ENCODE measurements at places on chromosomes 7 and 10. TPM values are rescaled to one million over a fixed set of nuclear protein-coding genes. Genes with fewer than 3 reads are reported as not detected.
A peak's percentile ranks its signal among the peaks of the same experiment; 100 is the strongest.

DNA sequence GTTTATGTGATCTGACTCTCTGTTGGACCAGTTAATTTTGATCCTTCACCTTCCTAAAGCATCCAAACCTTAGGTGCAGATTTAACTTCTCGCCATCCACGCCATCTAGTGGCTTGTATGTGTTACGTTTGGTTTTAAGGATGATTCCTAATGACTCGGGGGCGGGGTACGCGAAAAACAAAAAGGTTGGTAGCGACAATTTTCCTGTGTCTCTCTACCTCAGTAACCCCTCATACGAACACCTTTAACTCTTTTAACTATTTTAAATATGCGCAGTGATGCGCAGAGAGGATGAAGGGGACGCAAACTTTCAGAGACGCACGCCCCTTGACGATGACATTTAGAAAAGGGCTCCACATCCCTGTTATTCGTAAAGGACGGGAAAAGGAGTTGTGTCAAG is 714 bp upstream of the KCND2 start:
- no peak for DNase-seq

DNA sequence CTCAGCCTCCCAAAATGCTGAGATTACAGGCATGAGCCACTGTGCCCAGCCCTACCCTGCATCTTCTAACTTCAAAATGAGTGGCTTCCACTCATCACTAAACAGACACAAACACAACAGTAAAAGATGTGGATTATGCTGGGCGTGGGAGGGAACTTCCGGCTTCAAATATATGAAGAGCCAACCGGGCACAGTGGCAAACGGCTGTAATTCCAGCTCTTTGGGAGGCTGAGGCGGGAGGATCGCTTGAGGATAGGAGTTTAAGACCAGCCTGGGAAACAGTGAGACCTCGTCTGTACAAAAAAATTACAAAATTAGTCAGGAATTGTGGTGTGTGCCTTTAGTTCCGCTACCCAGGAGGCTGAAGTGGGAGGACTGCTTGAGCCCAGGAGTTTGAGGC is 92.2 kb upstream of the GNA12 start:
- peak; percentile 13 for DNase-seq

GRCh38 chr7:27094304-27095049 is 1.3 kb downstream of the HOXA1 start:
- no peak for DNase-seq

DNA sequence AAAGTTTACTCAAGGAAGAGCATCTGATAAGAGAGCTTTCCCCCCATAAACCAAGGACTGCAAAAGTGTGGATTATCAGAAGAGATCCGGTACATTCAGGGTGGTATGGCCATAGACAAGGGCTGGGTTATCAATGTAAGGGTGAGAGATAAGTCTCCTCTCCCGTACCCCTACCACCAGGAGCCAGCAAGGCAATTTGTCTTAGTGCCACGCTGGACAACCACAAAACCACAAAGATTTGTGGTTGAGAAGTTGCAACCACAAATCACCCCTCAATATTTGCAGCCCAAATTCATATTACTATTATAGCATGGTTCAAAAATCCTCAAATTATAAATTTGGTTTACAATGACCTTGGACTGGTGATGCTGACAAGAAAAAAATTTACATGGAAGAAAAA is 2.3 kb upstream of the ZSCAN25 start:
- no peak for DNase-seq

DNA sequence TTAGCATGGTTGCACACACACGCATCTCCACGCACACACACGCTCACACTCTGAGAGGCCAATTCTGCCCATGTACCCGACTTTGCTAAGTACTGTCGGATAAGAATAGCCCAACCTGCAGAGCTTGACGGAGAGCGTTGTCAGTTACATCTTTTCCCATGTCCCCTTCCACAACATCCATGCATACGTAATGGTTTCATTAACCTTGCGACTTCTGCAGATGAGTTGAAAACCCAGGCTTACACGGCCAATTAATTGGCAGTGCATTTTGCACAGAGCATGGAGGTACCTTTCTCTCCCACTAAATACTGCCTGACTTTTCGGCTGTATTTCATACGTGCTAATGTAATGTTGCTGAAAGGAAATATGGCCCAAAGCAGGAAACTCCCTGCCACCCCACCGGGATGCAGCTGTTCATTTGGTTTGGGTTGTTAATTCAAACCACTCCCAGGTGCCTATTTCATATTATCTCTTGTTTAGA is 291.2 kb upstream of the HABP2 start:
- no peak for DNase-seq

The TMEM236 gene
- total RNA-seq = 2.8 TPM

The HABP2 gene
- 0.24 TPM for total RNA-seq

- no peak for DNase-seq
These were observed 348.5 kb downstream of the TCERG1L start for GRCh38 chr10:130963052-130963393.

The AKR1D1 gene
- not detected for total RNA-seq

The ANKRD22 gene
- total RNA-seq = 5.1 TPM

- no peak for DNase-seq
These were observed 787.4 kb upstream of the C7orf33 start for GRCh38 chr7:147803151-147803550.

The KAZALD1 gene
- 12.0 TPM for total RNA-seq

DNA sequence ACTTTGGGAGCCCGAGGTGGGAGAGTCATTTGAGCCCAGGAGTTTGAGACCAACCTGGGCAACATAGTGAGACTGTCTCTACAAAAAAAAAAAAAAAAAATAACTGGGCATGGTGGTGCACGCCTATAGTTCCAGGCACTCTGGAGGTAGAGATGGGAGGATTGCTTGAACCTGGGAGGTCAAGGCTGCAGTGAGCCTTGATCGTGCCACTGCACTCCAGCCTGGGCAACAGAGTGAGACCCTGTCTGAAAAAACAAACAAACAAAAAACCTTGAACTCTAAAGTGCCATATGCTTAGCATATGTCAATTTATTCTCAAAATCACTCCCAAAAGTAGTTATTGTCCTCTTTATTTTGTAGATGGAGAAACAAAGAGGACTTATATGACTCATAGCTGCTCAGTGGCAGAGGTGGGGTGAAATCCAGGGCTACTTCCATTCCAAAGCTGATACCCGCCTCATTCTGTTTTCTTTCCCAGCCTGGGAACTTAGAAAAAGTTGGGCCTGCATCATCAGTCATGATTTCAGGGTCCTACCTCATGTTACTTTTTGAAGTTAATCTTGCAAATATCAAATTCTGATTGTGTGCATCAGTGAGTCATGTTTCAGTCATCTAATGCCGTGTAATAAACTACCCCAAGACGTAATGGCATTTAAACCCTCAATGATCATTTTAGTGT is 13.3 kb downstream of the DHTKD1 start:
- DNase-seq = no peak

DNA sequence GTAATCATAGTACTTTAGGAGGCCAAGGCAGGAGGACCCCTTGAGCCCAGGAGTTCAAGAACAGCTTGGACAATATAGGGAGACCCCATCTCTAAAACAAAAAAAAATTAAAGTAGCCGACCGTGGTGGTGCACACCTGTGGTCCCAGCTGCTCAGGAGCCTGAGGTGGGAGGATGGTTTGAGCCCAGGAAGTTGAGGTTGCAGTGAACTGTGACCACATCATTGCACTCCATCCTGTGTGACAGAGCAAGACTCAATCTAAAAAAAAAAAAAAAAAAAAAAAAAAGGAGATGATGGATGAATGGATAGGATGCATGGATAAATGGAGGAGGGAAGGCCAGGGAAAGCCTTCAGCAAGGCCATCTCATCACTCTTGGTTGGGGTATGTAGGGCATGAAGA is 33.4 kb upstream of the BMPR1A start:
- DNase-seq = no peak

DNA sequence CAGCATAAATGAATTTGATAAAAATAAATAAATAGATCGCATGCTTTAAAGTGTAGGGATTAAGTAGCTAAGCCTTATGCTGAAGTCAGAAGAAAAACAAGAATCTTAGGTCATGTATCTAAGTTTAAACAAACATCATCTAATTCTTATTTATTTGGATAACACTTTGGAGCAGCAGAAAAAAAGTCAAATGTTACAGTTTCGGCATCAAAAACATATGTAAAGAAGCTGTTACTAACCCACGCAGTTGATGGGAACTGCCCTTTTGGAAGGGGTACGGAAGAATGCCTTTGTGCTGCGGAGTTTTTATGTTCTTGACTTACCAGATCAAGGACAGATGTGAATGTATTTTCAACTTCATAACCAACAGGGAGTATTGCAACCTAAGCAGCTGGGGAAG is 37.3 kb upstream of the HABP2 start:
- no peak for DNase-seq

DNA sequence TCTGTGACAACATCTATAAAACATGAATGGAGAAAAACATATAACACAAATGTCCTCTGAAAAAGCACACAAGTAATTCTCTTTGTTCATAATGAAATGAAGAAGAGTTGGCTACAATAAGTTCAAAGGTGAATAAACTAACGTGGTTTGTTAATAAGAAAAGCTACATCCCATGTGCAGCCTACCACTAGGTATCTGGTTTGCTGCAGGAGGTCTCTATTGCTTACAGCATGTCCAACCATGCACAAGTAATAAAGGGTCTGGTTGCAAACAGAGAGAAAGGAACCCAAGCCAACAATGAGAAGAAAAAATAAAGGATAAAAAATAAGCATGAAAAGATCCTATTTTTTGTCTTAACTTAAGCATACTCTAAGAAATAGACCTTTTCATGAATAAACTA is 139.2 kb downstream of the CHCHD3 start:
- DNase-seq = no peak

DNA sequence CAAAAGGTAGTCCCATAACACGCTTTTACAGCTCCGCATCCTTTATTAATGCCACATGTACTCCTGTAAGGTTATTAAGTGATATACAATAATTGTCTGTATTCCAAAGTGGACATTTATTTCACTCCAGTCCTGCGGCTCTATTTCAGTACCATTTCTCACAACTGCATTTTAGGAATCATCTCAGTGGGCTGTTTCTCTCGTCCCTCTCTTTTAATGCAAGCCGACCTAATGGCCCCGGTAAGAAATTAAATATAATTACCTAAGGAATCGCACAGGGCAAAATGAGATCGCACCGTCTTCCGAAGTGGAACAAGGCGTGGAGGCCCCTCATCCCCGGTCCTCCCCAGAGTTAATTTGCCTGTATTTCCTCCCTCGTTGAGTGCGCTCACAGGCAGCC is 216.5 kb downstream of the RAB11FIP2 start:
- no peak for DNase-seq

GRCh38 chr7:99459087-99459486 is 6.9 kb downstream of the ATP5MF start:
- no peak for DNase-seq

DNA sequence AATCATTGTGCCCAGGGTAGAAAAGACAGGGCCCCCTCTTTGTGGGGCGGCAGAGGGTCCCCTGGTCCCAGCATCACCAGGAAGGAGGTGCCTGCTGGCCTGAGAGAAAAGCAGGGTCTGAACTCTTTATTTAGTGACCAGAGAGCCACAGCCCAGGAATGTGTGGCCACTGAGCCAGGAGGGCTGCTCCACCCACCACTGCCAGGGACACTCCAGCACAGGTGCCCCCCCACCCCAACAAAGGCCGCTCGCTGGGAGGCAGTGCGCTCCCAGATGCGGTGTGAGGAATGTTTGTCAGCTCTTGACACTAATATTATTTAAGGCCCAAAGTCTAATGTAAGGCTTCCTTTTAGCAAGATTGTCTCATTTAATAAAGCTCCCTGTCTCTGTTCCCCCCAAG is 59.6 kb upstream of the ZMIZ1 start:
- no peak for DNase-seq

DNA sequence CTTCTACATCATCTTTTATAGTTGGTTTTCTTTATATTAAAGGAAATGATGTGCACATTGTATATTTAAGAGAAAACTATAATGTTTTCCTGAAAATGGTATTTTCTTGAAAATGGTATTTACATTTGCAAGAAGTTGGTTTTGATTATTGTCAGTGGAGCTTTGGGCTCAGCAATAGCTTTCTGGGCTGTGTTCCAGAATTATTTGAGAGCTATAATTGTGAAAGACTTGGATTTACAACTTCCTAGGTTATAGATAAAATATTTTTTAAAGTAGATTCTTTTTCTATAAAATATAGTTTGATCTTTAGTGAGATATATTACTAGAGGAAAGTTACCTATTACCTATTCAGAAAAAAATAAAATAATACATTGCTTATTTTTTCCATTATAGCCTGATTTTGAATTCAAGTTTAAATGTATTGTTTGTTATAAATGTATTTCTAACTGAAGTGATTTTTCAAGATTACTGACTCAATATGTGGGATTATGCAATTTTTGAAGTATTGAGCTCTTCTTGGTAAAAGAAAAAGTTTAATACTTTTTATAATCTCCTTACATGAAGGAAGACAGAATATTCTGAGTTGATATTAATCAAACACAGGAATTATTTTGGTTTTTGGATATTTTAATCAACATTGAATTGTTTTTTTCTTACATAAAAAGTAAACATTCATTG is 20.2 kb downstream of the GNAI1 start:
- no peak for DNase-seq

GRCh38 chr7:19558527-19558926 is 150.3 kb downstream of the POLR1F start:
- DNase-seq = no peak

- DNase-seq = peak; percentile 16
These were observed 227.1 kb downstream of the AUTS2 start for GRCh38 chr7:69825113-69825972.

GRCh38 chr7:29987811-29988317 is 1.7 kb downstream of the SCRN1 start:
- DNase-seq = peak; percentile 30

The RPEL1 gene
- 0.13 TPM for total RNA-seq

GRCh38 chr7:7505915-7506314 is 29.8 kb downstream of the COL28A1 start:
- DNase-seq = no peak

DNA sequence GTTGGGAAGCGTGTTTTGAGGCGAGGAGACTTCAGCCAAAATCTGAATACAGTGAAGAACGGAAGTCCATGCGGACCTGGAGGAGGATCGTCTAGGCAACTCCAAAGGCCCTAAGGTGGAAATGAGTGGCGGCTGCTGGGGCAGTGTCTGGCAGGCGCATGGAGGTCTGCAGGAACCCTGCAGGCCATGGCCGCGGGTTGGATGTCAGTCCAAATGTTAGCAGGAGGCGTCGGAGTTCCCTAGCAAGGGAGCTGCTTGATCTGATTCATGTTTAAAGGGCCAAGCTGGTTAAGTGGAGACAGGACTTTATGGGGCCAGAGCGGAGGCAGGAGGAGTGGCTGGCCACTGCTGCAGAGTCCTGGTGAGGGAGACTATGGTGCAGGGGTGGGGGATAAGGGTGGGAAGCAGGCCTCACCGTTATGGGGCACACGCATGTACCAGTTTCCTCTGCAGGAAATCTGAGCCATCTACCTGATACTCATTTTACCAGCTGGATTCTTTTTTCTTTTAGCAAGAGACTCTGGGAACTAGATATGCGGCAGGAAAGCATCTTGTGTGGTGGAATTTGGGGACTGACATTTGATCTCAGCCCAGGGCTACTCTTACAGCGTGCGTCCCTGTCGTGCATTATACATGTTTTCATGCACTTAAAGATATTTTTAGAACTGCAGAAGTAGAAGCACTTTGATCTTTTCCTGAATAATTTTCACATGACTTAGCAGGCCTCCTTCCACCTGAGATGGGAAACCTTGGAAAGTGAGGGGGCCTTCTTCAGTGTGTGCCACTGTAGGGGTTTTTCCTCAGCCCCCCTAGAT is 6.6 kb upstream of the REPIN1 start:
- DNase-seq = no peak

The ZNF736 gene
- 17.1 TPM for total RNA-seq
